ENCODE measurements at places on chromosomes 1 and 21.

DNA sequence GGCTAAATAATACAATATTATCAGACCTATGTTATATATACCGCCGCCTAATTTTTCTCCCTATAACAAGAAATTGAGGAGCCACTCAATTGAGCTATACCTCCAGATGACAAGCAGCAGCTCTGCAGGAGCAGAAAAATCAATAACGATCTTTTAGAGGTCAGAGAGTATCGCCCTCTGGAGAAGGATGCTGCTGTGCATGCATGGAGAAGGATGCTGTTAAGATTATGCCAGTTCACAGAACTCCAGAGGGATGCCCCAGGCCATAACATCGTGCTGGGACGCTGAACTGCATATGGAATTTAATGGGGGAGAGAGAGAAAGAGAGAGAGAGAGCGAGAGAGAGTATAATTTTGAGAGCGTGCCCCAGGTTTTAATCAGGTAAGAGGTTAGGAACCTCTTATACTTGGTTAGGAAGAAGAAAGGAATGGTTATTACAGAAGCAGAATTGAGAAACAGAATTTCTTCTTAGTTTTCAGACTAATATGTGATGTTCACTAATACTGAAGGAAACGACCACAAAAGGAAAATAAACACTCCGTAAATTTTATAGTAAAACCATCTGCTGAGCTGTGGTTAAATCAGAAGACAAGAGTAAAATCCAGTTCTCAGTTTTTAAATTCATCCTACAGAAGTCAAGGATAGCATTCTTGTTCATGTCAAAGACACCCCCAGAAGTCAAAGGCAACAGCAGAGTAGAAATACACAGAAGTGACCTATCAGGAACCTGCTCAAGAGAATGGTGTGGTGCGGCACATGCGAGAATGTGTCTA lies 111.1 kb downstream of the SMYD2 start:
- no peak for DNase-seq

- DNase-seq, result no peak
Observed at GRCh38 chr1:85224295-85224694, 23.5 kb upstream of the SYDE2 start.

DNA sequence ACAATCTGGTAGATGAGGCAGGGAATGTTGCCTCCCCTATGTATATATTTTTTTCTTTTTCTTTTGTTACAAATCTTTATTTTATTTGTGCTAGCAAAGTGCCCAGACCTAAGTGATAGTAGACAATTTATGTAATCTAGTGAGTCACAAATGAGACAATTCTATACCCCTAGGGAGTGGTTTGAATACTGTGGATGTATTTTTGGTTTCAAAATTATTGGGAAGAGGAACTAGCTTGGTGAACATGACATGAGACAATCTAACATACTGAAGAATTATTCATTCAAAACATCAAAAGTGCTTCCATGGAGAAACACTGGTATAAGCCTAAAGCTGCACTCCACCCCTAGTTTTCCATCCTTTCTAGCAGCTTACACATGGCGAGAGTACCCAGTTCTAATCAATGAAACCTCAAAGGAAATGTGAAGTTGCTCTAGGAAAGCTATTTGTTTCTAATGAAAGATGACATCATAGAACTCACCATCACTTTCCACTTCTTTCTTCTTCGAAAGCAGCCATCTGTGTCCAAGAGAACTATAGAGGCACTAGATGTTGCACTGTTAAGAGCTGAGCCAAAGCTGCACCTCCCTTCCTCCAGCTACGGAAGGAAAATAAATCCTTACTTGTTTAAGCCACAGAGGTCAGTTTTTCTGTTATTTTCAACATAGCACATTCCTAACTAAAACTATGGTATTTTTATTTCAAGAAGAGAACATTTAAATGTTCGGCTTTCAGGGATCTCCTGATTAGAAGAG lies 764.6 kb downstream of the LTN1 start:
- no peak for DNase-seq

GRCh38 chr1:183884526-183884925 lies 79.6 kb downstream of the RGL1 start:
- DNase-seq, result no peak

- DNase-seq, result no peak
Observed at GRCh38 chr1:1302951-1303509, 4.7 kb downstream of the ACAP3 start.

- DNase-seq, result no peak
Observed at GRCh38 chr1:219325368-219325742, 151.7 kb downstream of the LYPLAL1 start.

Measured in uterus (tissue), 4 donors.